PC-9 (cell line): ENCODE measurements at places on chromosomes 2 and 18. TPM values are rescaled to one million over a fixed set of nuclear protein-coding genes. Genes with fewer than 3 reads are reported as not detected.

Gene MROH2A
- total RNA-seq: 1.4 and 2.9 TPM in 2 replicates

DNA sequence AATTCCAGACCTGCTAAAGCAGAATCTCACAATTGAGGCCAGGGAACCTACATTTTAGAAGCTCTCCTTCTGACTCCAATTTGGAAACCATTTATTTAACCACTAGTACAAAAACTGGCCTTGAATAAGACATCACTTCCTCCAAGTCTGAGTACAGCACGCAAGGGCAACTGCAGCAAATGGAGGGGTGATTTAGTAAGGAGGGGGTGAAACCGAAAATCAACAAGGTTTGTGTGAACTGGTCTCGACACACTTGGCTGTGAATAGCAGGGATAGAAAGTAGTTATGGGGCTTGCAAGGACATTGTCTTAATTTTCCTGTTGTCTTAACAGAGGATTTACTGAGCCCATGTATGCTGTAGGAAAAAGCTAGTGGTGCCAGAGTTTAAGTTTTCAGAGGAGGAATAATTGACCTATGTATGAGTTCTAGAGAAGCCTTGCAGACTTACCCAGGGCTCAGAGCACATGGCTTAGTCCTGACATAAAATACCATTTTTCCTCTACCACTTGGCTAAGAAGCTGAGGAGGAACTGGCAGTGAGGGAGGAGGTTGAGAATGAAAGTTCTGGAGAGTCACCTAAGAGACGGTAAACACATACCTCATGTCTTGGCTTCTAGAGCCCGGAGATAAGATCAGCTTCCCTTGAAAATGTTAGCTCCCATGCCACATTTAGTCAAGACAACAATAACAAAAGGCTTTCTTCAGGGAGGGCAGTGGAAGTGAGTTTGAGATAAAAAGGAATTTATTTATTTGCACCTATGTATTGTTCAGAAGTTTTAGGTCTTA, 114.8 kb downstream of the SMAD2 start:
- DNase-seq: peak; percentile 46

DNA sequence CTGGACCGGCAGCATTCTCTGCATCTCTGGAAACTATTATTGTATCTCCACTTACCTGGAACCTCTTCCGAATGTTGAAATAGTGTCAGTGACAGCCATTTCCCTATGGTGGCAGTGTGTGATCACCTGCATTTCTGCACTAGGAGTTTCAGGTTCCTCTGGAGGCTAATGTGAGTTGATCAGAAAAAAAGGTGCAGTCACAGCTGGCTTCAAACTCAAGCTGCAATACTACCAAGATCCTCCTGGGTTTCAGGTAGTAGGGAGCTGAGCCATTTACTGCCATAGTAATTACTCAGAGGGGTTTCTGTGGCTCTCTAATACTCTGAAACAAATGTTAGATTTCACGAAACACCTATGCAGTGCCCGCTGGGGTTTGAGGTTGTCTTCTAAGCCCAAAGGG, 183.5 kb upstream of the OSR1 start:
- no peak for DNase-seq

DNA sequence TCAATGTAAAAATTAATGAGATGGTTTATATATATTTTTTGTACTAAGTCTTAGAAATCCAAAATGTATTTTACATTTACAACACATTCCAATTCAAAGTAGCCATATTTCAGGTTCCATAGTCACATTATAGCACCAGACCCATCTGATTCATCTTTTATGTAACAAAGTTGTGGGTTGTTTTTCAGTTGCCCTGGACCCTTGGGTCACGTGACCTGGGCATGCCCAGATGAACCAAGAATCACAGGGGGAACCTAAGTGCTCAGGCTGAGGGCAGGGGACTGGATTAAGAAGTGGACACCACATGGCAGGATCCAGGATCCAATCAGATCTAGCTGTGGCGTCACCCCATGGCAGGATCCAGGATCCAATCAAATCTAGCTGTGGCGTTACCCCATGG, 44.9 kb upstream of the NDUFV2 start:
- DNase-seq: no peak

- no peak for DNase-seq
These were observed 169.0 kb downstream of the SRBD1 start for GRCh38 chr2:45442026-45442425.
